ENCODE measurements at places on chromosomes 6 and 20.

GRCh38 chr20:47558295-47559066 lies 56.8 kb downstream of the NCOA3 start:
- no peak for DNase-seq

- DNase-seq, result no peak
Observed at GRCh38 chr6:32148289-32149091, 3.2 kb downstream of the PRRT1 start.

- DNase-seq, result no peak
Observed at GRCh38 chr6:52512199-52512598, 64.7 kb downstream of the TRAM2 start.

DNA sequence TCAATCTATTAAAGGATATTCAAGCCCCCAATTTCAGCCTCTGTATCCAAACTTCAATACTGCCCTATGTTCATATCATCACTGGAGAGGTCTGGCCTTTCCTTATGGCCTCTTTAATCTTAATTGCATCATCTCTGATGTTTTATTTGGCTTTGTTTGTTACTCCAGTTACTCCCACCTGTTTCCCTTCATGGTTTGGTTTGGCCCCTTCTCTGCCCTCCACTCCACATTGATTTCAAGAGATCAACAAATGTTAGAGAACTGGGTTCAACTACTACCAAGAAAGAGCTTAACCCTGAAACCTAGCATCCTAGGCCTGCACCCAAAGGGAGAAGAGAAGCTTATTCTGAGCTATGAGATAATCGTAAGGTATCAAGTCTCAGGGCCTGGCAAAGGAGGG lies 221.6 kb downstream of the LAMA2 start:
- no peak for DNase-seq

- DNase-seq, result no peak
Observed at GRCh38 chr6:35557239-35557638, 44.5 kb upstream of the TULP1 start.

GRCh38 chr6:3856576-3856975 lies 7.4 kb downstream of the FAM50B start:
- DNase-seq, result no peak

GRCh38 chr6:148118244-148118643 lies 224.4 kb upstream of the SASH1 start:
- no peak for DNase-seq

DNA sequence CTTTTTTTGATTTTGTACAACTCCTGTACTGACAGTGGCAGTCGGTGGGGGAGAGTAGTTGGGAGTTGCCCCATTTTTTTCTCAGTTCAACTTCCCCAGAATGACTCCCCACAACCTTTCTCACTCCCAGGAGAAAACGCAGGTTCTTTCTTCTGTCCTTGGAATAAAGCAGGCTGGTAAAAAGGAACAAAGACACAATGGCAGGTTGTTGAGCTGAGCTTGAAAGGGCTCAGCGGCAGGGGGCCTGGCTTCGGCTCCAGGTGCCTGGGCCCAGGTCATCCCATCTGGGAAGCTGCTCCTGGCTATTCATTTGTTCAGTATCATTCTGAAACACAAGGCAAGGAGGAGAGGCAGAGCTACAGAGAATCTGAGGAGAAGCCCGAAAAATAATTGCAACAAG lies 46.2 kb downstream of the PROKR2 start:
- DNase-seq, result no peak

- no peak for DNase-seq
Observed at GRCh38 chr6:129766959-129767728, 57.2 kb upstream of the ARHGAP18 start.

DNA sequence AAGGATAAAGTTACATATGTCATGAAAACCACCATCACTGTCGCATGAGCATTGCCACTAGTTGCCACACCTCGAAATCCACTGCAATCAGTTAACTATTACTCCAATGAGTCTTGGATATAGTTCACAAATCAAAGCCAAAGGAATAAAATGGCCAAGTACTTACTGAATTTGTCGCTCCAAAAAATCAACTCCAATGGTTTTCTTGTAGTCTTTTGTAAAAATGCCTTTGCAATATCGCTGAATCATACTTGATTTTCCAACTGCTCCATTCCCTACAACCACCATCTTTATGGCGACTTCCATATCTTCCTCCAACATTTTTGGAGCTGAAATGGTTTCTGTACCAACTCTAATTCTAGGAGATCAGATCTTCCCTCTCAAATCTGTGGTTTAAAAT lies 12.0 kb downstream of the RAB23 start:
- no peak for DNase-seq

- no peak for DNase-seq
Observed at GRCh38 chr20:19936466-19937200, 80.5 kb upstream of the NAA20 start.

GRCh38 chr6:108841377-108841855 lies 6.8 kb upstream of the ARMC2 start:
- no peak for DNase-seq

DNA sequence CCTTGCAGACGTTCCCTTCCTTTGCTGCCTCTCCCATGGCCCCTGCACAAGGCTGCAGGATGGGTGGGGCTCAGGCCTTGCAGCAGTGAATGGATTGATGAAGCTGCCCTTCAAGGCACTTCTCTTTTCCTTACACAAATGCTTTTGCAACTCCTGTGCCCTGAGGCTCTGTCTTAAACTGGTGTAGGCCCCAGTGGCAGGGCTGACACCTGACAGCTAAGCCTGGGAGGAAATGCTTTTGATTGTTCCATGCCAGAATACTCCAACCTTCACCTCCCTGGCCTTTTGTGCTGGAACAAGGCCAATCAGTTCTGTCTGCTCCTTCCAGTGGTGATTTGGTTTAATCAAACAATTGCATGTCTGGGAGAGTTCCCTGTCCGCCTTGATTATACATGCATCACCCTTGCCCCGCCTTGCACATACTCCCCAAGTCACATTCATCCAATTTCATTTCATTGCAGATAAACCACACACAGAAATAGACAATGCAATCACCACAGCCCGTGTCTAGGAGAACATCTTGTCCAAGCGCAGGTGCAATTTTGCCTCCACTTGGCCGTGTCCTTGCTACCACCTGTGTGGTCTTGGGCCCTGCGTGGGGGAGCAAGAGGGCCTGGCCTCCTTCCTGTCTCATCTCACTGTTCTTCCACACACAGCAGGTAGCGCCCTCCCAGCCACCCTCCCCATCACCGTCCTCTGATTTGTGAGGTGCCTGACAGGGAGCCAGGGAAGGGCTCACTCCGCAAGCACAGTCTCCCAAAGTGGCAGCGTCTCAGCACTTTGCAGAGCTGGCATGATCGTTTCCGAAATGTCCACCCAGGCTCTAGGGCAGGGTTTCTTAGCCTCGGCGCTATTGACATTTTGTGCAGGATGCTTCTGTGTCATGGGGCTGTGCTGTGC lies 120.4 kb downstream of the CDH26 start:
- no peak for DNase-seq

DNA sequence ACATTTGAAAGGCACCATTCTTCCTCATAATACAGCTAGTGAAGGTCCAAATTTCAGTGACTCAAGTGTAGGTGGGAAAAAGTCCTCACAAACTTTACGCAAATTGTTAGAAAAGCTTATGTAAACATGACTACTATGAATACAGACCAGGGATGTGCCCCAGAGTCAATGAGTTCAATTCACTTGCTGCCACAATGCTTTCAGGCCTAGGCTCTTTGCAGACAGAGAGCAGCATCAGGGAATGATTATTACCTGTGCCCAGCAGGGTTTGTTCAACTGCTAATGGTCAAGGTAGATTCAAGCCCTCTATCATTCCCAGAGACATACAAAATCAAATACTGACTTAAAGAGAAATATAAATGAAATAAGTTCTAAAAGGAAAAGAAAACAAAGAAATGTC lies 84.0 kb downstream of the LAMA2 start:
- no peak for DNase-seq

DNA sequence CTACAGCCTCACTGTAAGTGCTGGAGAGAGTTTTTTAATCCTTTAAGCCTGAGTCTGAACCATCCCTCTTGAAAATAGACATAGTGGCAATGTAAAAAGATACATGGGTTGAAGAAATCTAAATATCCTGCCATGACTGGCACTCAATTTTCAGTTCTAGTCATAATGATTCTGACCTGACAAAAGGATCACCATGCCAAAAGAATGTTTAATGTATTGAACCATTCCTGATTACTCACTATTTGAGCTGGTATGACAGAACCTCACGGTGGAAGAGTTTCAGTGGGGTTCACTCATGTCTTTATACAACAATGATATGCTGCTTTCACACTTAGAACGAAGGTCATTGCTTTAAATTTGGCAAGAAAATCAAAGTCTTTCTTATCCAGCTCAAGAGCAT lies 93.4 kb downstream of the HIVEP2 start:
- DNase-seq, result no peak

DNA sequence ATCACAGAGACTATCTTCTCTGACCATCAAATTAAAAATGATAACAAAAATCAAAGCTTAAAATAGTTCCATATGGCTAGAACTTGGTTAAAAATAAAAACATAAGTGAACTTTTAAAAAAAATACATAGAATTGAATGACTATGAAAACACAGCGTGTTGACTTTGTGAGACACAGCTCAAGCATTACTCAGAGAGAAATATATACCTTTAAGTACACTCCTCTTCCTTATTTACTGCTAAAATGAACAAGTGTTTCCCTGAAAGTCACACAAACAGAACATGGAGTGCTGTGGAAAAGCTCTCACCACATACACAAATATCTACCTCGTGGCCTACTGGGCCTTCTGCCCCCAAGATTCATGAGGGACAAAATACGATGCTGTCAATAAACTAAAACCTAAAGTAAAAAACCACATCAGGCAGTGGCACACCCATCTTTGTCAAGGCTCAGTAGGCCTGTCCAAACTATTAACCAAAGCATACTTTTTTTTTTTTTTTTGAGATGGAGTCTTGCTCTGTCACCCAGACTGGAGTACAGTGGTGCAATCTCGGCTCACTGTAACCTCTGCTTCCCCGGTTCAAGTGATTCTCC lies 7.5 kb downstream of the FAXC start:
- no peak for DNase-seq

DNA sequence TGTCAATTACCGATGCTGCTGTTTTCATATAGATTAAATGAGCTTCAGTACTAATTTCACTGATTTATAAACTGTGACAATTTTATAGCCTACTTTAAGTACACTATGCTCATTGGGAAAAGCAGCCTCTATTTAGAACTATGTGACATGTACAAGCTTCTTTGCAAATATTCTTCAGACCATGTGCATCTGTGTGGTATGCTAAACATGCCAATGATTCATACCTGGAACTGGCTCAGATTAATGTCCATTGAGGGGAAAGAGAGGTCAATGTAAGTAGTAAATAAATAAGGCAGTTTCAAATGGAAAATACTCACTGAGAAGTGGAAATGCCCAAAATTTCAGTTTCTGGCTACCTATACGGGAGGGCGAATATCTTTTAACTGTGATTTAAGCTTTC lies 777.7 kb downstream of the C6orf118 start:
- no peak for DNase-seq
